Retina (tissue), 1 donor: ENCODE measurements at places on chromosomes 11 and 22.

- no peak for DNase-seq
Measured at GRCh38 chr11:129414144-129414872, 38.7 kb downstream of the BARX2 start.

- DNase-seq, result peak; percentile 2
Measured at GRCh38 chr11:134500621-134501020, 88.6 kb upstream of the B3GAT1 start.

- DNase-seq, result no peak
Measured at GRCh38 chr11:131512228-131512627, 141.8 kb downstream of the NTM start.

DNA sequence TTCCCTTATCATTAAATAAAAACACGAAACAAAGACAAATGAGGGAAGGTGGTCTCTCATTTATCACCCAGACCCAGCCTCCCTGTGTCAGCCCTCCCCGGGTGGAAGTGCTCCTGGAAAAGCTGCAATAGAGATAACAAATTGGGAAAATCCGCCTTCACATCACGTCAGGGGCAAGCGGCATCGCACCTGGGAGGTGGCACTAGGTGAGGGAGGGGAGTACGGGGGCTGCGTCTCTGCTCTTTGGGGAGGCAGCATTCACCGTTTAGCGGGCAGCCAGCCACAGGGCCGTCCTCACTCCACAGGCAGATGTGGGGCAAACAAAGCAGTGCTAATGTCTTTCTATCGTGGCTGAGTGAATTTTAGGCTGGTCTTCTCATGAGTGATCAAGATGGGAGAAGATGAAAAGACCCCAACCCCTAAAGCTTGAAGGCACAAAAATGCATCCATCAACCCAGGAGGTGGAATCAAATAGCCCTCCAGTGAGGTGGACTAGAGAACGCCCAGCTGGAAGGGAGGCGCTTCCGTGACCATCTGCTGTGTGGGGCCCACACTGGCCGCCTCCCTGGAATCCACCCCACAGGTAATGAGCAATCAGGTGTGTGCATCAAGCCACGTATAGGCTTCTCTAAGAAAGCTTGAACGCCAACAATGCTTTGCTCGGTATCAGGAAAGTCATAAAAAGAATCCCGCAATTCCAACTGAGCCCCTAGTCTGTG is 629.5 kb downstream of the BRD1 start:
- no peak for DNase-seq

- peak; percentile 5 for DNase-seq
Measured at GRCh38 chr11:3808861-3809623, 682 bp downstream of the PGAP2 start.

GRCh38 chr11:7826324-7826723 is 29.6 kb upstream of the OR5P2 start:
- no peak for DNase-seq

- peak; percentile 75 for DNase-seq
Measured at GRCh38 chr11:105609341-105609781, 512 bp upstream of the GRIA4 start.

GRCh38 chr11:68002938-68003845 is 705 bp downstream of the UNC93B1 start:
- DNase-seq, result no peak

DNA sequence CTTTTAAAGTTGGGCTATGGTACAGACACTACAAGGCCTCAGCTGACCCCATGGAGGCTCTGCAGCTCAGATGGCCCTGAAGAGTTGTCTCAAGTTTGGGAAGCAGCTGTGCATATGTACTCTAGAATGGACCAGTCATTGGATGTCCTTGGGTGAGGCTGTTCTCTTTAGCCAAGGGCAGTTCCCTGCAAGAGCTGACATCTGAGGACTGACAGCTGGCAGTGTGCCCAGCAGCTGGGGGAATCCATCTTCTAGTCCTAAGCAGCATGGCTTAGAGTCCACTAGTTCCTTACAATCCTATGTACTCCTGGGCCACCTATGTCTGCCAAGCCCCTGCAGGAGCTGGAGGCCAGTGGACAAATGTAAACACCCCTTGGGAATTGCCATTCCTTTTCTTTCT is 76.5 kb downstream of the C11orf91 start:
- DNase-seq, result no peak

DNA sequence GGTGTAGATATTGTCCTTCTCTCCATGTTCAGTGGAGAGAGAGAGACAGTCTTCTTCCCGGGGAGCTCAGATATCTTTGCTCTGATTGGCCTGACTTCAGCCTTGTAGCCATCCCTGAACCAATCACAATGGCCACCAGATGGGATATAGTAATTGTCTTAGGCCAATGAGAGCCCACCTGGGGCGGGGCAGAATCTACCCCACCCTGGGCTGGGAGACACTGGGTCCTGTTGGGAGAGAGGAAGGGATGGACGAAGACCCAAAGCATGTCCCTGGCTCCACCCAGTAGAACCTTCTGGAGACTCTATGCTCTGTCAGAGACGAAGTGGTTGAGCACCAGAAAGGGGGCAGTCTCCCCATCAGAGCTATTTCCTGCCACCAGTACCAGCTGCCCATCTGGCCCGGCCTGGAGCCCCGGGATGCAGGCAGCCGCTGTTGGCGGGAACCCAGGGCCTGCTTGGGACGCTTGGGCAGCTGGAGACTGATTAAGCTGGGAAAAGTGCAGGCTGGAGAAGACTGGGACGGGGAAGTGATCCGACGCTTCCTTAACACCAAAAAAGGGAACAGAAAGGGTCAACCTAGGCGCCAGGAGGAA is 31.6 kb upstream of the CBX7 start:
- no peak for DNase-seq

DNA sequence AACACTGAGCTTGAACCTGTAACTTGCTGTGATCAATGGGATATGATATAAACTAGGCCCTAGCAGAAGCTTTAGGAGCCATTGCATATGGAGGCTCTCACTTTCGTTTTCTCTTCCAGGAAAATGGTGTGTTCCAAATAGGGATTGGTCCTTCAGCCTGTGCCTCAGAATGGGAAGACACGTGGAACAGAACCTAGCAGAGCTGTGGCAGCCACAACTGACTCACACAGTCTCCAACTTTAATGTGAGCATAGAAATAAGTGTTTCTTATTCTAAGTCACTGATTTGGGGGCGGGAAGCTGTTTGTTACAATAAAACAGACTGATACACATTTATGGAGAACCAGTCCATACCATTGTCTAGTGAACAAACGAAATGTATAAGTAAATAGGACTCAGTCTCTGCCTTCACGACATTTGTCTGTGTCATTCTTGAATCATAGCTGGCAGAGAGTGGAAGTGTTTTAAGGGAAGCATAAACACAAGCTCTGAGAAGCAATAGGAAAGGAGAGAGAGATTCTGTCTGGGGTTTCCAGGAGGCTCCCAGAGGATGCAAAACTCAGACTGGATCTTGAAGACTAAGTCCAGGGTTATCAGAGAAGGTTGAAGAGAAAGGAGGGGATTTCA is 97.3 kb downstream of the GALNT18 start:
- no peak for DNase-seq

DNA sequence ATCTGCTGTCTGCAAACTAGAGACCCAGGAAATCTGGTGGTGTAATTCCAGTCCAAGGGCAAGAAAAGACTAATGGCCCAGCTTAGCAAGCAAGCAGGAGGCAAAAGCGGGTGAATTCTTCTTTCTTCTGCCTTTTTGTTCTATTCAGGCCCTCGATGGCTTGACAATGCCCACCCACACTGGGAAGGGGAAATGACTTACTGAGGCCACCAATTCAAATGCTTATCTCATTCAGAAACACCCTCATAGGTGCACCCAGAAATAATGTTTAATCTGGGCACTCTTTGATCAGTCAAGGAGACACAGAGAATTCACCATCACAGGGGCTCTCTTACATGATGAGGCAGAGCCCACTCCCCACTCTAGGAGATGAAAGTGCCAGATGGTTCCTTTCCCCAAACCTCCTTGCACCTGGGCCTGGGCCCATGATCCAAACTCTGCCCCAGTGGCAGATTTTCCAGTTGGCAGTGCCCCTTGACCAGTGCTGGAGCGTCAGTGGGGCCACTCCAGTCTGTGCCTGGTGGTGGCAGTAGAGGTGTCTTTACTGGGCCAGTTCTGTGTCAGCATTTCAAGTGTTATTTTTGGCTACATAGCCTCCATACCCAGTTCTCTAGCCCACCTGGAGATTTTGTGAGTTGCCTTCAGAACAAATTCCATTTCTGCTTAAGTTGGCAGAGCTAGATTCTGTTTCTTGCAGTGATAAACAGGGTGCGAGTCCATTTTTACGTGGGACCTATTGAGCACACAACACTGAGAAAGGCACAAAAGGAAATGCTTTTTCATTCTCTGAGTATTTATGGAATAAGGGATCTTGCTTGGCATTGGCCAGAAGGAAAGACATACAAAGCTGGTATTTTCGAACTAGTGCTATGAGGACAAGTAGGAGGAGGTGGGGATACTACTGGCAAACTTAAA is 7.5 kb downstream of the ELMOD1 start:
- DNase-seq, result no peak

GRCh38 chr11:22920939-22921565 is 60.8 kb upstream of the CCDC179 start:
- DNase-seq, result peak; percentile 28

- no peak for DNase-seq
Measured at GRCh38 chr11:19946681-19947080, 213.6 kb downstream of the DBX1 start.

- no peak for DNase-seq
Measured at GRCh38 chr22:22094921-22095320, 112.3 kb upstream of the TOP3B start.

DNA sequence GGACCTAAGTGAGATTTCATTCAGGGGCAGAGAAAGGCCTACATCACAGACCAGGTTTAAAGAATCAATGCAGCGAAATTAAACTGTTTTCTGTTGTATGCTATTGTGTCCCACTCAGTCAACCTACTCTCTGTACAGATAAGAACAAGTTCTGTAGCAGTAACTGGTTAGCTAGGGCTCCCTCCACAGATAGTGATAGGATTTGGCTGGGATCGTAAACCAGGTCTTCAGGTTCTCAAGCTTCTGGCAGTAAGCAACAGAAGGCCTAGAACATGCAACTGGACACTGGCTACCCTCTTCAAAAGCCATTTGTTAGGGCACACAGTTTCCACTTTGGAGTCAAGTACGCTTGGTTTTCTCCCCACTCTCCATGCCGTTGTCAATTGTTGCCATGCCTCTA is 69.2 kb downstream of the GDPD4 start:
- no peak for DNase-seq

- DNase-seq, result no peak
Measured at GRCh38 chr11:62452261-62452660, 33.4 kb downstream of the SCGB1A1 start.

GRCh38 chr11:67160872-67161783 is 42.1 kb downstream of the KDM2A start:
- no peak for DNase-seq

GRCh38 chr11:117876059-117876340 is 458 bp downstream of the FXYD6 start:
- DNase-seq, result no peak

GRCh38 chr11:64742087-64742888 is 1.7 kb downstream of the RASGRP2 start:
- peak; percentile 60 for DNase-seq

DNA sequence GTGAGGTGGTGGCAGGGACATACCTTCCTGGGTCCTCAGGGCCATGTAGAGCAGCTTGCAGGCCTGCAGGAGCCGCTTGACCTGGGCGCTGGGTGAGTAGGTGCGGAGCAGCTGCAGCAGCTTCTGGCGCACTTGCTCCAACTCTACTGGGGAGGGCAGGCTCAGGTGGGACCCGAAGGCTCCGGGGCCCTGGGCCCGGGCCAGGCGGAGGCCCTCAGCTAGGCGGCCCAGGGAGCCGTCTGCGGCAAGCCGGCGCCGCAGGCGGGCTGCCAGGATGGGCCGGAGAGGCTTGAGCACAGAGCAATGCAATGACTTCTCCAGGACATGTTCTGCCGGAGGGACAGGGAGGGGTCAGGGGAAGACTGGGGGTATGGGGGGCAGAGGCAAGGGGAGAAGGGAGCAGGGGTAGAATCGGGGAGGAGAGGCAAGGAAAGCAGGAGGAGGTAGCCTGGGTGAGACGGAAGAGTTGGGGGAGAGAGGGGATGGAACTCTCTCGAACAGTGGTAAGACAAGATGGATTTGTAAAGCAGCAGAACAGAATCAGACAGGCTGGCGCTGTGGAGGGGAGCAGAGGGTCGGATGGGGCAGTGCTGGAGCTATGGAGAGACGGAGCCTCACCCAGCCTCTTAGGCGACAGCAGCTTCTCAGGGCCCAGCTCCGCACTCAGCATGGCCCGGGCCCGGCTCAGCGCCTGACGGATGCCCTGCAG is 2.2 kb downstream of the RIN1 start:
- DNase-seq, result no peak

- DNase-seq, result peak; percentile 63
Measured at GRCh38 chr22:20436307-20436767, 1.3 kb downstream of the SCARF2 start.

DNA sequence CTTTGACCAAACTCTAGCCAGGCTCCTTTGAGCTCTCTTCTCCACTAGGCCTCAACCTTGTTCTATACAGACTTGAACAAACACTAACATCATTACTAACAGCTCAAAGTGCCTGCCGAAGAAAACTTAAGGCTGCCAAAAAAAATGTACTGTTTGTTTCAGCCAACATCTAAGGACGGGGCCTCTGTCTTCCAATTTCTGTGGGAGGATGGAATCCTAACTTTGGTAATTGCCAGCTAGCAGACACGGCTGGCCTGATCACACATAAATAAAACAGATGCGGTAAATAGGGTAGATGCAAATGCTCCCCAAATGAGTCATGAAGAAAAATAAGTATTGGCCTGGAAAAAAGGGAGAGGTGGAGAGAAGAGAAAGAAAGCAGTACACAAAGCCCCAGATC is 394.3 kb downstream of the TMEM135 start:
- no peak for DNase-seq
